DND-41 (cell line): ENCODE measurements at places on chromosomes 3 and 15.

DNA sequence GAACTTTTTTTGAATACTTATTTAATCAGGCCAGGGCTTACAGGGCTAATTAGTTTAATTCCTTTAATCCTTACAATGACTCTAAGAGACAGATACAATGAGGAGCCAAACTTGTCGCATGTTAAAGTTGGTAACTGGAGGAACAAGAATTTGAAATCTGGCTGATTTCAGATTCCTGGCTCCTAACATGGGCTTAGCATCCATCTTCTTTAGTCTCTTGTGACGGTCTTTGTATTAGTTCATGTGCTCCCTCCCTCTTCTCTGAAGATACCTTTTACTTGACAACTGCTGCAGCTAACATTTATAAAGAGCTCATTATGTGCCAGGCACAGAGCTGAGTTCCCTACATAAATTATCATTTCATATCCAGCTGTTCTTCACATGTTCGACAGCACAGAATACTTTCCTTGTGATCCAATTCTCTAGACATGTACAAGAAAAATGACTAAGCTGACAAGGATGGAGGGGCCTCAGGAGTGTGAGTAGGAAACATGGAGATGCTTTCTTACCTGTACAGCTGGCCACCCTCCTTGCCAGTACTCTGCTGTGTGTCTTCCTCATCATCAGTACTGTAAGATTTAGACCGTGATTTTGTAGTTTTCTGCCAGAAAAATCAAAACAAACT, 206.8 kb upstream of the STRIT1 start:
- no peak for DNase-seq

- no peak for DNase-seq
Measured at GRCh38 chr15:31776039-31776438, 254.3 kb upstream of the CHRNA7 start.

- DNase-seq, result no peak
Measured at GRCh38 chr15:52068004-52068615, 44.5 kb downstream of the BCL2L10 start.

GRCh38 chr3:98892263-98892662, 9.2 kb downstream of the DCBLD2 start:
- DNase-seq, result no peak

DNA sequence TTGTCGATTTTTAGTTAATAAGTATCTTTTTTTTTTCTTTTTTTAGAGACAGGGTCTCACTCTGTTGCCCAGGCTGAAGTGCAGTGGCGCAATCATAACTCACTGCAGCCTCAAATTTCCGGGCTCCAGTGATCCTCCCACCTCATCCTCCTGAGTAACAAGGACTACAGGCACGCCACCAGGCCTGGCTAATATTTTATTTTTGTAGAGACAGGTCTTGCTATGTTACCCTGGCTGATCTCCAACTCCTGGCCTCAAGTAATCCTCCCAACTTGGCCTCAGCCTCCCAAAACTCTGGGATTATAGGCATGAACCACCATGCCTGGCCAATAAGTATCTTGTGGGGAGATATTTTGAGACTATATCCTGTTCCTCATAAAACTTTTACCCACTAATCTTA, 29.4 kb upstream of the ARID3B start:
- no peak for DNase-seq
